ENCODE measurements at places on chromosomes 16 and 17. TPM values are rescaled to one million over a fixed set of nuclear protein-coding genes. Genes with fewer than 3 reads are reported as not detected.

GRCh38 chr17:19883537-19884215 is 15.9 kb upstream of the ULK2 start:
- no peak overlapping the region for H3K4me3 ChIP-seq
- H3K27me3 ChIP-seq, result no peaks in the 10 kb centered on the region
- H3K27ac ChIP-seq, result no peak overlapping the region
- no peak for DNase-seq
- no peaks in the 10 kb centered on the region for H3K36me3 ChIP-seq

DNA sequence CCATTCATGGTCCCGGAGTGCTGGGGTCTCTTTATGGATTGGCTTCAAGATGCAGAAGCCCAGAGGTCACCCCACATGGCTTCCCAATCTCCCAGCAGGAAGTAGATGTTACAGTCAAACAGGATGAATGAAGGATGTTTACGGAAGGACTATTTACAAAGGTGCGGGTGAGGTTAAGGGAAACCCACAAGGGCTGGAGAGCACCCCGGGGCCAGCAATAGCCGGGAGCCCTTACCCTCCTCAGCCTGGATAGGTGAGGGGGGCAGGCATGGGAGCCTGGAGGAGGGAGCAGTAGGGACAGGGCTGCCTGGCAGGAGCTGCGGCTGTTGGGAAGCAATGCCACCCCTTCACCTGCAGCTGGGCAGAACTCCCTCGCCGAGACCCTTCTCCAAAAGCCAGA is 24.5 kb upstream of the CACNG1 start:
- DNase-seq, result no peak
- H3K27ac ChIP-seq, result no peak overlapping the region
- no peaks in the 10 kb centered on the region for H3K4me1 ChIP-seq
- no peaks in the 10 kb centered on the region for H3K27me3 ChIP-seq

GRCh38 chr17:76568811-76569221 is 16.8 kb downstream of the ST6GALNAC2 start:
- no peak overlapping the region for H3K27ac ChIP-seq
- H3K4me3 ChIP-seq, result no peak overlapping the region
- peaks cover 3% of the 10 kb centered on the region for H3K36me3 ChIP-seq
- H3K4me1 ChIP-seq, result peaks cover 6% of the 10 kb centered on the region

GRCh38 chr17:61389670-61390478 is 9.8 kb upstream of the TBX2 start:
- no peak for DNase-seq
- H3K4me3 ChIP-seq, result no peak overlapping the region
- H3K36me3 ChIP-seq, result no peaks in the 10 kb centered on the region
- no peaks in the 10 kb centered on the region for H3K27me3 ChIP-seq

DNA sequence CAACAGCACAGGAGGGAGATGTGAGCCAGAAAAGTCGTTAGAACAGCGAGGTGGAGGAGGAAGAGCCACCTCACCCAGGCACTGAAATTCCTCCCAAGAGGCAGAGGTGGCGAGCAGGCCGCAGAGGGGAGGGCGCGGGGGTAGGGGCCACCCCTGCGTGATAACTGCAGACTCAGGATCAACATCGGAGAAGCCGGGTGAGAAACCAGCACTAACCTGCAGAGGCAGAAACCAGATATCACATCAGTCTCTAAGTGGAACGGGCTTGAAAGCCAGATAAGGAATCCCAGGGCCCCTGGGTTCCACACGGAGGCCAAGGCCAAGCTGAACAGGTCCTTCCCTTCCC is 39.4 kb upstream of the ZC3H18 start:
- no peak overlapping the region for H3K4me3 ChIP-seq
- no peaks in the 10 kb centered on the region for H3K36me3 ChIP-seq
- H3K27ac ChIP-seq, result no peak overlapping the region
- DNase-seq, result no peak
- no peaks in the 10 kb centered on the region for H3K27me3 ChIP-seq
- H3K4me1 ChIP-seq, result peaks cover 5% of the 10 kb centered on the region

DNA sequence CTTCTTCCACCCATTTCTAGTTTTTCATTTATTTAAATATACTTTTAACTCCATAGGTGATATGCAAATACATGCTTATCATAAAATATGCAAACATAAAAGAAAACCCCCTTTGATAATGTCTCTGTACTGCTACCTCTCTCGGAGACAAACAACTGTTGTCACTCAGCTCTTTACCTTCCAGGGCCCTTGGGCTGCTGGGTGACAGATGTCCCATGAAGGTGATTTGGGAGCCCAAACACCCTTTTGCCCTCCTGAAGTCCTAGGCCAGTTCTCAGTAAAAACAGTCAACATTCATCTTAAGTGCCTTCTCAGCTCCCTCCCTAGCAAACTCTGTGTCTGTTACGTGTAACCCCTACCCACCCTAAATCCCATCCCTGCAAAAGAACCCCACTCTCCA is 37.5 kb downstream of the CHD9 start:
- no peak for DNase-seq
- H3K27me3 ChIP-seq, result no peaks in the 10 kb centered on the region
- peaks cover 1% of the 10 kb centered on the region for H3K36me3 ChIP-seq
- H3K4me3 ChIP-seq, result no peak overlapping the region

DNA sequence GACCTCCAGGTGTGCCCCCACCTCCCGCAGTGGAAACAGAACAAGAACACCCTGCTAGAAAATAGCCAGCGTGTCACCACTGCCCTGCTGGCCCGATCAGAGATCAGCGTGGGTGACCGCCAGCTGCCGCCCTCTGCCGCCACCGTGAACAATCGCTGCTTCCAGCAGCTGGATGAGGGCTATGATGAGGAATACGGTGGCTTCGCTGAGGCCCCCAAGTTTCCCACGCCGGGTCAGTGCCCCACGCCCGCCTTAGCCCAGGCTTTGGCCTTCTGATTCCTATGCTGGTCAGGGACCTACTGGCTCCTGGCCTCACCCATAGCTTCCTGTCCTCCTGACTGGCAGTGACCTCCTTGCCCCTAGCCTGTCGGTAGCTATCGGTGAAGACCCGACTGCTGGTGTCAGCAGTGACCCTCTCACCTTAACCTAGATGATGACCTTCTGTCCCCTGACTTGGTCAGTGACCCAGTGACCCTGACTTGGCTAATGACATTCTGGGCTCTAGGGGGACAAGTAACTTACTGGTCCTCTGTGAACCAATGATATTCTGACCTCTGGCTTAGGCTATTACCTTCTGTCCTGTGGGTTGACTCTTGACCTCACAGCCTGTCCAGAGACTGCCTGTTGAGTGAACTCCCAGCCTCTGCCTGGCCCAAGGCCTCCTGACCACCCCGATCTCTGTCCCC is 2.4 kb downstream of the SPATA20 start:
- no peaks in the 10 kb centered on the region for H3K4me1 ChIP-seq
- no peaks in the 10 kb centered on the region for H3K27me3 ChIP-seq
- H3K4me3 ChIP-seq, result no peak overlapping the region
- H3K27ac ChIP-seq, result no peak overlapping the region

- no peaks in the 10 kb centered on the region for H3K36me3 ChIP-seq
- H3K27me3 ChIP-seq, result no peaks in the 10 kb centered on the region
- H3K27ac ChIP-seq, result no peak overlapping the region
- H3K4me1 ChIP-seq, result no peaks in the 10 kb centered on the region
These were observed 35.9 kb downstream of the MGAT5B start for GRCh38 chr17:76904116-76904515.

GRCh38 chr16:2196162-2196980 is at the start of gene CASKIN1:
Gene CASKIN1 (minus strand): TSS chr16:2196605. CDS start chr16:2196432, 173 bp downstream.
- no peaks in the 10 kb centered on the region for H3K36me3 ChIP-seq
- H3K4me3 ChIP-seq, result no peak within 1 kb of the TSS
- no peak for DNase-seq
- H3K27ac ChIP-seq, result no peak within 1 kb of the TSS
- H3K27me3 ChIP-seq, result peaks cover 15% of the 10 kb centered on the region

DNA sequence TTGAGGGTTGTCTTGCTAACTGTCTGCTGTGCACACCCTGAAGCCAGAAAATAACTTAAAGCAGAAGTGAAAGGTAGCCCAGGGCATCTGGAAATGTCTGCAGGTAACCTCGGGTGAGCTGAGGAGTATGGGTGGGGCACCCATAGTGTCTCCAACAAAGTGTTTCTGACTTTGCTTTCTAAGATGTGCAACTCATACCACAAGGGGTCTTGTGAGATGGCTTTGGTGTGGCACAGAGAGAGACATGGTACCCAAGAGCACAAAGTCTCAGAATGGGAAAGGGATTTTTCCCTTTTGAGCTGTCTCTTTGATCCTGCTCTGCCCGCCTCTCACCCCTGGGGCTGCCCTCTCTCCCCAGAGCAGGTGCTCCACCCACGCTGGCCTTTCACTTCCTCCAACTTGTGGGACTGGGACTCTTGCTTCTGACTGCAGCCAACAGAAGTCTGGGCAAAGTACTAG is 6.9 kb downstream of the CHD9 start:
- peak overlapping the region; percentile 52 for H3K27ac ChIP-seq
- H3K27me3 ChIP-seq, result no peaks in the 10 kb centered on the region
- DNase-seq, result peak; percentile 96
- peaks cover 6% of the 10 kb centered on the region for H3K36me3 ChIP-seq
- H3K4me3 ChIP-seq, result peak overlapping the region; percentile 64

BCL6B gene
- total RNA-seq, result 0.56 TPM

CA7 gene
- total RNA-seq, result not detected

KRT16 gene
- not detected for total RNA-seq

NHLRC4 gene
- 0.67 TPM for total RNA-seq

ABI3 gene
- total RNA-seq, result 67.0 TPM
